ENCODE measurements at places on chromosomes 2 and 18. TPM values are rescaled to one million over a fixed set of nuclear protein-coding genes. Genes with fewer than 3 reads are reported as not detected.

The GALR1 gene
- not detected for total RNA-seq

GRCh38 chr2:14902953-14903352 is 270.4 kb downstream of the LRATD1 start:
- DNase-seq: no peak

The AMER3 gene
- not detected for total RNA-seq

DNA sequence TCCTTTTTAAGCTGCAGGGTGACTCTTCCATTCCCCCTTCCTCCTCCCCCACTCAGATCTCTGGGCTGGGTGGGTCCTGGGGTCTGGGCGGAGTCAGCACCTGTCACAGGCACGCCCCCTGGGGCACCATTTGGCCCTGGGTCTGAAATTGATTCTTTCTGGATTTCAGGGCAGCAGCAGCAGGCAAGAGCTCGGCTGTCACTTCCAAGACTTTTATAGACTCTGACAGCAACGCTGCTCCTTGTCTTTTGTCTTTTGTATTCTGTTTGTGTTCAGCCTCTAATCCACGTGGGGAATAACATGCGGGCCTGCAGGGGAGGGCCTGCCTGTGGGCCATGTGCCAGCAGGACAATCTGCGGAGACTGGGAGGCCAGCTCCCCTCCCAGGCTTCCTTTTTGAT is 3.9 kb downstream of the BOD1L2 start:
- DNase-seq: no peak

DNA sequence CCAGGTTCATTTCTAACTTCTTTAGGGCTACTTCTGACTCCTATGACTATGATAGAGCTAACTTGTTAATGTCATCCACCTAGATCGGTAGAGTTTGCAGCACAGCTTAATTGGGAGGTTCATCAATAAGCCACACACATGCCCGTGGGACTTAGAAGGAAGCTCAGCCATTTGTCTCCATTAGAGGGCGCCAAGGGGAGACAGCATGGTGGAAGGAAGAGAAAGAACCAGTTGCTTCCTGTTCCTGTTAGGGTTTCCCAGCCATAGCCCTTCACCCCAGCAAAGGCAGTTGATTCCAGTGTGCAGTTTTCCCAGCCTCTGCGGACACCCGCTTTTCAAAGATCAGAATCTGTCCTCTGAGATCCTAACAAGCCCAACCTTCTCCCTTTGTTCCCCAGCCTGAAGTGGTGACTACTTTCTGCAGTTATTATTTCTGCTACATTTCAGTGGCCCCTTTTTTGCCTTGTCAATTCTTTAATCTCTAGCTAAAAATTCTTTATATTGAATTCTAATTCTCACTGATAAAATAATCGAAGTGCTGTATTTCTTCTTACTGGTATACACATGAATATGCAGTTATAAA is 30.3 kb downstream of the MAIP1 start:
- DNase-seq: peak; percentile 56

DNA sequence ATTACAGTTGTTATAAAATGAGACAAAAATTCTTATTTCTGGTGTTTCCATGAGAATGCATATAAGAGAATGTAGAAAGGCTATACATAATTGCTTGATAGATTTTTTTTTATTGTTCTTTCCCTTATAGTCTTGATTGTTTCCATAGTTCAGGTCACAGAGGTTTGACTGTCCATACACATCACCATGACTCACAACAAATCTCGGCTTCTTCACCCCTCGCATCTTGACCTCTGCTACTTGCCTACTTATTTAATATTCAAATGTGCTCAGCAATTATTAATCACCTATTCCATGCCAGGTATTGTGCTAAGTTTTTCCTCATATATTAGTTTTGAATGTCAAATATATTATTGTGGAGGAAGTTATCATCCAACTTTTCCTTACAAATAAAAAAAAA is 789.6 kb downstream of the RNF144A start:
- no peak for DNase-seq

DNA sequence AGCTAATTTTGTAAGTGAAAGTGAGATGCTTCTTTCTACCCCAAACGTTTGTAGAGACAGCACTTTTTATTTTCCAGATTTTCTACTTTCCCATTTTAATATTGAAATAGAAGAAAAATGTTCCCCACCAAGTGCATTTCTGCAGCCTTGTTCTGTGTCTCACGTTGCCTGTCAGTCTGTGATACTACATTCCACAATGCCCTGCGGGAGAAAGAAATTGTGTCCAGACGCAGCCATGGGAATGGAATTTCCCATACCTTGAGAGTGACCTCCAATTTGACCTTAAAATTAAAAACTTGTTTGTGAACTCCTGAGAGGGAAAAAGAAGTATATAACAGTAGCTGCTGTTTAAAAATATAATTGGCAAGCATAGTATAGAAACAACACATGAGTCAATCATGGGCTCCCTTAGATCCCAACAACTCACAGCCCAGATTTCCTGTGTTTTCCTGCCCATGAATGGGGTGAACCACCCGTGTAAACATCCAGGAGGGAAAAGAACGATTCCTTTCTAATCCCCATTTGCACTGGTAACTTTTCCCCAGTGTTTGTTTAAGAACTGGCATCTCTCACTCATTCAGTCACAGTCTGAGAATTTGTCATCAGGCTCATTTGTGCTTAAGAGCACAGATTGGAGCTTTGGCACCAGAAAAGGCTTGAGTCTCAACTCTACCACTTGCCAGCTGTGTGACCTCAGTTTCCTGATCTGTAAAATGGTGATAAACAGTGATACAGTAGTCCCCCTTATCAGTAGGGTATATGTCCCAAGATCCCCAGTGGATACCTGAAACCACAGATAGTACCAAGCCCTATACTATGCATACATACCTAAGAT is 166.1 kb upstream of the ZNF521 start:
- DNase-seq: no peak

The VWA3B gene
- total RNA-seq: not detected

DNA sequence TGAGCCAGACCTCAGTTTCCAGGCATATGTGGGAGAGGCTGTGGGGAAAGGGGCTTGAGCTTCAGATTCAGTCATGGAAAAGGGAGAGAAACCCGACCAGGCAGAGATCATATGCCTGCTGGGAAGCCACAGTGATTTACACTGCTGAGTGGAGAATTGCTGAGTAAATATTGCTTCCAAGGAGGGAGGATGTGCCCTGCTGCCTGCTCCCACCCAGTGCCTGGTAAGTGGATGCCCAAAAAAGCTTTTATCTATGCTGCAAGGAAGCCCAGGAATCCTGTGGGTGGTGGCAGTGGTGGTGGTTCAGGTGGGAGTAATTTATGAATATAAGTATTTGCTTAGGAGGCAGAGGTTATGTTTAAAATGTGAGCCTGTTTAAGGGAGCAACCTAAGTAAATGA is 39.5 kb downstream of the INO80C start:
- DNase-seq: no peak

GRCh38 chr2:237549643-237550415 is 16.5 kb upstream of the PRLH start:
- no peak for DNase-seq

GRCh38 chr2:53018825-53019425 is 748.7 kb upstream of the CHAC2 start:
- DNase-seq: no peak

DNA sequence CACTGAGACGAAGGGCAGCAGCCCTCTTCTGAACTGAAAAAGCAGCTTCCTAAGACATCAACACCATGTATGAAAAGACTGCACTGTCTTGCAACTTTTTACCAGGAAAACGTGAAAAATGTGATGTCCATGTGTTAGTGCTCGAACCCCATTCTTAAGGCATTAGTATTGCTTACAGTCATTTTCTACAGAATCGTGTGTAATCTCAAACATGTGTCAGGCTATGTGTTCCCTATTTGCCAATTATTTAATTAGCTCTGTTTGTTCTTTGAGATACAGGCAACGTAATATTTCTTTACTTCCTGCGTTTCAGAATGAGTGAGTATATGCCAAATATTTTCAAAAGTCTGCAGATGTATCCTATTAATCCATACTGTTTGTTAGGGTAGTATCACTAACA is 307.7 kb upstream of the CCDC68 start:
- no peak for DNase-seq

DNA sequence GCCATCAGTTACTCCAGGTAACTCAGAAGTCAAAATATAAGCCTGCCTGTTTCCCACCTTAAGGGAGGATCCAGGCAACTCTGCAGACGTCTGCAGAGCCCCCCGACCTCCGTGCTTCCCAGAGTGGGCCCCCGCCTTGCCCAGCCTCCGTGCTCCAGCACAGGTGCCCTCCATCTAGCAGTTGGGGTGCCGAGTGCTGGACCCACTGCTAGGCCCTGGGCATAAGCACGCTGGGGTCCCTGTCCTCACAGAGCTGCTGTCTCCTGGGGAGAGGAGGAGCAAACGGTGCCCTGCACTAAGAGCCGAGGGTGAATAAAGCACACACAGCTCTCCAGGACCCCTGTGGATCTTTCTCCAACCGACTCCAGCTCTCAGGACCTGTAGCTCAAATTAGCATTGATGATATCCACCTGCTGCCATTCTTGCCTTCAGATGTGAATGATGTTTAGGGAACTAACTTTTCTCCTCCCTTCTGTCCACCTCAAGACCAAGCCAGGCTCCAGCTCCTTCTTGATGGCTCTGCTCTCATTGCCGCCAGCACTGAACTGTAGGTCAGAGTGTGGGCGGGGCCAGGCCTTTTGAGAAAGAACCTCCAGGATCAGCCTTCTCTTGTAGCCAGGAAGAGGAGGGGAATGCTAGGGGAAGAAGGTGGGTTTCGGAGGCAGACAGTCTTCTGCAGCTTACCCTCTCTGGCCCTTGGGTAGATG is 121.2 kb downstream of the SMAD7 start:
- DNase-seq: no peak

The MC2R gene
- not detected for total RNA-seq

DNA sequence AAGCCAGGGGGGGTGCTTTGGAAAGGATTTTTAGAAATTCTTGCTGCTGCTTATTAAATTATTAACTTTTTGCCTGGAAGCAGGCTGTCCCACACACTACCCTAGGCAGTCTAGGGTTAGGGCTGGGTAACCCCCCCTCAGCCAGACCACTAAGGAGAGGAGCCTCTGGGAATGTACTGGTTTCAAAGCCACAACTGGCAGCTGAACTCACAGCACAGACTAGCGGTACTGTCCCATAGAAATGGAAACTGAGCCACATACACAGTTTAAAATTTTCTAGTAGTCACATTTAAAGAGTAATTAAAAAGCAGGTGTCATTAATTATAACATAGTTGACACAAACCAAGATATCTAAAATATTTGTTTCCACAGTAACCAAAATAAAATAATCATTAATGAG is 50.1 kb downstream of the SPRED2 start:
- DNase-seq: no peak

- peak; percentile 40 for DNase-seq
These were observed 215.4 kb upstream of the HNRNPA3 start for GRCh38 chr2:176997074-176997791.

The SERPINB4 gene
- not detected for total RNA-seq

DNA sequence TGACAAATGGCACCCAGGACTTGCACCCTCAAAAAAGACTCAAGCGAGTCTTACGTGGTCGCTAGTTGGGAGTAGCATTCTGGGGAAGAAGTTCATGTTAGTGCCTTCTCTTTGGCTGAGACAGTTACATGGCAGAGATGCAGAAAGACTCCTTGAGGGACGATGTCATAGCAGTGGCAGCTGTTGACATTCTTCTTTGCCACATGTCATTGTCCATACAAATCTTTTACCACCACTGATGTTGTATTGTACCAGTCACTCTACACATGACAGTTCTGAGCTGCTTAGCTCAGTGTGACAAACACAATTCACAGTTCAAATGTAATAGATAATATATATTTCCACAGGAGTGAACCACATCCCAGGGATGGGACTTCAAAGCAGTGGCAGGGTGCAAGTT is 197.1 kb downstream of the TCF4 start:
- no peak for DNase-seq

The TGOLN2 gene
- 74.9 TPM for total RNA-seq

- peak; percentile 18 for DNase-seq
These were observed 248 bp downstream of the HAAO start for GRCh38 chr2:42792087-42792582.

GRCh38 chr2:98710734-98711133 is 20.2 kb downstream of the MGAT4A start:
- DNase-seq: no peak

Data from activated naive CD8-positive, alpha-beta T cell treated with anti-CD3 and anti-CD28 coated beads for 36 hours (primary cell).